ENCODE measurements at places on chromosomes 4 and X.
A peak's percentile ranks its signal among the peaks of the same experiment; 100 is the strongest.

GRCh38 chrX:9087271-9088040 is 53.5 kb upstream of the FAM9B start:
- no peak for DNase-seq

DNA sequence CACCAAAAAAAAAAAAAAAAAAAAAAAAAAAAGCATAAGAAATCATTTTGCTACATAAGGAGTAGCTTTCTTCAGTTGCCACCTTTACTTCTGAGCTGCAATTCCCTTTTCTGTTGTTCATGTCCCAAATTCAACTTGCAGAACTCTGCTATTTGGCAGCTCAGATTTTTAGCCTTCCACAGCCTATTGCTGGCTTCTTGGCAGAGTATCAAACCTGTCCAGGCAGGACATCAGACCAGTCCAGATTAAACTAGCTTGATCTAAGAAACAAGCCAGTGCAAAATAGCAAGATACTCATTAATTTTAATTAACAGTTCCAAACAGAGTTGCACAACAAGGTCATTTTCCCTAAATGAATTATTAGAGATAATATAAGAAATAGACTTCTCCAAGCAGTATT is 123.6 kb upstream of the NR3C2 start:
- no peak for DNase-seq

DNA sequence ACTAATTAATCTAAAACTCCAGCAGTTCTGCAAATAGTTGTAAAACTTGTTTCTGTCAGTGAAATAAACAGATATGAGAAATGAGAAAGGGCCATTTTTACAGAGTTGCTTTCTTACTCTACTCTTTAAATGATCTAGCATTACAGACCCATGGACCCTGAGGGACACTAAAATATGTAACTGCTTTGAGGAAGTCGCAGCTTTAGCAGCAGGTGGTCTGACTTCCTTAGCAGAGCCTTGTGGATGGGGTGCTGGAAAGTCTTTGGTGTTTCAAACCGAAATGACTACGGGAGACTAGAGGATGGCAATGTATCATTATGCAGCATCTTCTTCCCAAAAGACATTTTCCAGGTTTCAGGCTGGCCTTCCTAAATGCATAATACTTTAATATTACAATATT is 18.7 kb downstream of the SHISA3 start:
- DNase-seq, result no peak

GRCh38 chr4:9792381-9792780 is 10.9 kb downstream of the DRD5 start:
- DNase-seq, result no peak

- DNase-seq, result no peak
Observed at GRCh38 chrX:24777660-24778059, 83.9 kb downstream of the POLA1 start.

DNA sequence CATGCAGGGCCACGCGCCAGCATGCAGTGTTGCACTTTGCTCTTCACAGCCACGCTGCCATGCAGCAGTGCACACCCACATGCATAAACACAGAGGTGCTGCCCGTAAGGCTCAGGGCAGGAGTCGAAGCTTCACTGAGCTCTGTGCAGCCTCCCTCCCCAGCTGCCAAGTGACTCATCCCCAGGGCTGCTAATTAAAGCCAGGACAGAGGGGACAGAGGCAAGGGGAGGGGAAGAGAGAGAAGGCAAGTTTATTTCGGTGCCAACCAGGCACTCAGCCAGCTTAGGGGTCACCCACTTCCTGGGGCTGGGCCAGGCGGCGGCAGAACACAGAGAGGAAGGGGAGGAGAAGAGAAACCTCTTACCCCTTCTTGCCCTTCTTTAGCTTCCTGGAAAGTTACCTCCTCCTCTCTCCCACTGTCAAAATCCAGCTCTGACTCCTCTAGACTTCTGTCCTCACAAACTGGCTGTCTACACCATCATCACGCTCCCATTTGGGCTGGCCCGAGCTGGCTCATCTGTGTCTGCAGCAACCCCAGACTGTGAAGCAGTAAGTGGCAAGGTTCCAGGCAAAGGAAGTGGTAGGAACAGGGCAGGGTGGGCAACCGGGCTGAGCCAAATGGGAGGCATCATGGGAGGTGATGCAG is 6.2 kb upstream of the IQSEC2 start:
- DNase-seq, result peak; percentile 5

DNA sequence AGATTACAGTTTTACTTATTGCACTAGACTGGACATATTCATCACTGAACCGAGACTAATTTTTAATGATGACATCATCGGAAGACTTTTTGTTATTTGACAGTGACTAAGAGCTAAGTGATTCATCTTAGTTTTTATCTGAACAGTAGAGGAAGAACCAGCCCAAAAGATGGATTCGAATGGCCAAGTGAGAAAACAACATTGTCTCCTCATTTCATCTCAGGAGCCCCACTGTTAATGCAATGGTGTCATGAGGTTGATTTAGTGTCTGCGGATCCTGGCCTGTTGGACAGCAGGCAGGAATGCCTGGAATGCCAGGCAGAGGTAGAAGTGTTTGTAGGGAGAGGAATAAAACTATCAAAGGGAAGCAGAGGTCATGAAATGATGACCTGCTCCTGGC is 37.8 kb upstream of the HPF1 start:
- no peak for DNase-seq

- DNase-seq, result no peak
Observed at GRCh38 chr4:47830265-47831025, 7.4 kb downstream of the CORIN start.

DNA sequence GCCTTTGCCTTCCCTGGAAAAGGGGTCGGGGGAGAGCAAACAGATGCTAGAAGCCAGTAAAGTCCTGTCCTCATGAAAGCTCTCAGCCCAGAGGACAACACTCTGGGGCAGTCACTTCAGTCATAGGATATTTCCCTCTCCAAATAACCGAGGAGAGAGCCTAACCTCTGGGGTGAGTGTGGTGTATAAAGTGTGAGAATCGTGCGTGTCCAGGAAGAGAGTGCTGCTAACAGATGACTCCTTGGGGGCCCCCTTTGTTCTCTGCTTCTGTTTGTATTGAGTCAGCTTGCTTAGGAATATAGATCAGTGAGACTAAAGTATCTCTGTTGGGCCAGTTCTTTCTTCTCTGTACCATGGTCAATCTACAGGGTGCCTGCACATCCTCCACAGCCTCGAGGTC is 247.2 kb downstream of the PALLD start:
- no peak for DNase-seq

DNA sequence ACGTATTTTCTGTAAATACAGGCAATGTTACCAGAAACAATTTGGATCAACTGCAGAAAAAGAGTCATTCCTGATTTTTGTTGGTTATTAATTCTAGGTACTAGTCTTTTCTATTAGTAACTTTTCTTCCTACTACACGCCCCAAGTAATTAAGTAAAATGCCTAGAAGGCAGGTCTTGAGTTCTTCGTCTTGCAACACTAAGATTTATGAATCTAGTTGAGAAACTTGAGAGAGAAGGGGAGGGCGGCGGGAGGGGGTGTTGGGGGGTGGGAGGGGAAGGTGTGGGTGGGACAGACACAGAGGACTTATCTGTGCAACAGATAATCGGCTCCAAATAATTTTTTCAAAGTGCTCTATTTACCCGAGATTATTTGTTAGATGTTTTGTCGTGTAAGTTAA is 3.0 kb downstream of the RAP2C start:
- DNase-seq, result no peak

GRCh38 chrX:49155243-49155899 is 7.2 kb upstream of the MAGIX start:
- DNase-seq, result no peak

DNA sequence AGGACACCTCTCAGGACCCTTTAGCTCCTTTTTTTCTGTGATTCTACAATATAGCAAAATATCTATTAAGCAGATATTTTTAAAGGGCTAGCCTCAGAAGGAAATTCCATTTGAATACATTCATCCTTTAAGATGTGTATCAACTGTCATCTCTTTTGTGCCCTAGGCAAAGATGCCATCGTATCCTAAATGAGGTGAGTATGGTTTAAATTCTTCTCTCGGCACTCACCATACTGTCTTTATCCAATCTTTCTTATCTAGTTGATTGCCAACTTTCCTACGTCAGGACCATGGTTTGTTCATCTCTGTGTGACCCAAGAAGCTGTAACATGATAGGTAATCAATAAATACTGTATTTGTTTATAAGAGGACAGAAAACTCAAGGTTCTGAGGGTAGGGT is 176.0 kb downstream of the LDB2 start:
- no peak for DNase-seq

GRCh38 chr4:24533364-24533763 is 51.0 kb downstream of the DHX15 start:
- no peak for DNase-seq

GRCh38 chr4:31474221-31474620 is 754.1 kb downstream of the PCDH7 start:
- no peak for DNase-seq

DNA sequence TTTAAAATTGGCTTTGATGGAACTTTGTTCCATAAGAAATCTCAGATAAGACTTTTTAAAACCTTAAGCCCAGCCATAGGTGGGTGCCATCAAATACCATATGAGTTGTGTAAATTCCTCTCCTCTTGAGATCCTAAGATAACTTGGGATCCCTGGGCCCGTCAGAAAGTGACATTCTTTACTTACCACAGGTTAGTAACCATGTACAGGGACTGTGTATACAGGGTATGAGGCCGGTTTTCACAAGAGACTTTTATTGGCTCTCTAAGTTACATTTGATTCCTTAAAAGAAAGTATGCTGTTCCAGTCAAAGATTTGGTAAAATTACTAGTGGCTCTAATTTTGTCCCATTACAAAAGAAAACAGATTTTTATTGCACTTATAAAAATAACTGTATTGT is 110.1 kb downstream of the APOOL start:
- no peak for DNase-seq

GRCh38 chrX:72202792-72203401 is 21.3 kb downstream of the PIN4 start:
- no peak for DNase-seq

DNA sequence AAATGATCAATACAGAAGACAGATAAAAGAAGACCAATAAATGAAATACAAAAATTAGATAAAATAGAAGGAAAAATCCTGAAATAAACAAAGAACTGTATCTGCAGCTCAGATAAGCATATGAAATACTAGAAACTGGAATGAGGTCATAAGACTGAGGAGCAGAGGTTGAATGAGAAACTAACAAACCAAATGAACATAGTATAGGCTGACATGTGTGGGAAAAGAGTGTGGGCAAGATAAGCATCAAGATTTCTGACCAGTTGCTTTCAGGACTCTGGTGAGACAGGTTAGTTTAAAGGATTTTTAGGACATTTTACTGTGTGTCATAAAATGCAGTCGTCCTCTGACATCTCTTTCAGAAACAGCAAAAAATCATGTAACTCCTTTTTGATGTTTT is 2073.2 kb upstream of the TENM3 start:
- no peak for DNase-seq

GRCh38 chrX:149467461-149467860 is 37.6 kb downstream of the IDS start:
- no peak for DNase-seq

GRCh38 chr4:59223292-59223941 is 1976.7 kb upstream of the ADGRL3 start:
- DNase-seq, result no peak

DNA sequence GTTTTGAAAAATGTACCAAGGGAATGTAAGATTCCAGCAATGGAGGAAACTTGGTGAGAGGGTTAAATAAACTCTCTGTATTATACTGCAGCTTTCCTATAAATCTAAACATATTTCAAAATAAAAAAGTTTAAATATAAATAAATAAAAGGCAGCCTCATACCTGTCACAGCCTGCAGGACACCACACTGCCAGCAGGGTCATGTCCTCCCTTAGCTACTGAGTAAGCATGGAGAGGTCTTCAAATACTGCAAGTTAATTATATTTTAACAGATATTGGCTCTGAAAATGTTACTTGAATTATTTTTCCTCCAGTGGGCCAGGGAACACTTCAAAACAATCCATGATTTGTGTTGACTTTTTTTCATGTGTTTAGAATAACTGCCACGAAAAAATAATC is 852.8 kb upstream of the PCDH7 start:
- no peak for DNase-seq
